Esophagus mucosa (tissue), 1 donor: ENCODE measurements at places on chromosomes 4 and X. TPM values are rescaled to one million over a fixed set of nuclear protein-coding genes. Genes with fewer than 3 reads are reported as not detected.

The CLDN24 gene
- total RNA-seq, result 1.2 TPM

The FGFBP2 gene
- total RNA-seq, result not detected

DNA sequence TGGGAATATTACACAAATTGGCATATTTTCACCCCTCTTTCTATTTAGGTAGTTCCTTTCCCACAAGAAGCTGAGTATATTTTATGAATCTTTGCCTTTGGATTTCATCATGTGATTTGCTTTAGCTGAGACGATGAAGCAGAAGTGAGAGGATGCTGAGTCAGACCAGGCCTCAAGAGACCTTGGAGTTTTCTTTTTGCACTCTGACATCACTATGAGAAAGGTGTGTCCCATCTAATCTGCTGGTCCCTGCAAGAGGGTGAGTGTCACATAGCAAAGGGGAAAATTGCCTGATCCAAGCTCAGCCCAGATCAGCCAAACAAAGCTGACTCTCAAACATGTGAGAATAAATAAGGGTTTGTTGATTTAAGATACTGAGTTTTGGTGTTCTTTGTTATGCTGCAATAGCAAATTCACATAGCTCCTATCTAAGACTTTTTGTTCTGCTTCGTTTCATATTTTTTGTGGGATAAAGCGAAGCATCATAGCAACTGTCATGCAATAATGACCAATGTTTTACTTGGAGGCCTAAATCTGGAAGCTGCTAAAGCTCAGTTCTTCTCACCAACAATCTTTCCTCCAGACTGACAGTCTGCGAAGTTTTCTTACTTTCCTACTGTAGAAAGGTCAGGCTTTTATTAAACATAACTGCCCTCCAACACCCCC, 176.9 kb downstream of the PDHA2 start:
- no peak for ATAC-seq

DNA sequence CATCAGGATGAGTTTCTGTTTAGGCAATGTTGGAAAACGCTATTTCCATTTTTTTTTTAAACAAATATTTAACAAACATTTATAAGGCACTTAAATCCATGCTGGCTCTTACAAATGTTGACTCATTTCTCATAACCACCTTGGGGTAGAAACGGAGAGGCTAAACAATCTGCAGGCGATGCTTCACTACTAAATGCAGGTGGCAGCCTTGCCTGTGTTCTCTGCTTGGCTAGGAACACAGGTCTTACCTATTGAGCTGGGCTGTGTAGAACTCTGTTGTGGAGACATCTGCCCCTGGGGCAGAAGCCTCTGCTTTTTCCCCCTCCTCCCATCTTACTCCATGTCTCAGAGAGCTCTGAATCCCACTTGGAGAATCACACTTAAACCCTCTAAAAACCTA, 1.4 kb upstream of the CXCL1 start:
- peak; percentile 63 for ATAC-seq

The VAMP7 gene
- total RNA-seq, result 24.5 TPM

The USP26 gene
- total RNA-seq, result not detected

DNA sequence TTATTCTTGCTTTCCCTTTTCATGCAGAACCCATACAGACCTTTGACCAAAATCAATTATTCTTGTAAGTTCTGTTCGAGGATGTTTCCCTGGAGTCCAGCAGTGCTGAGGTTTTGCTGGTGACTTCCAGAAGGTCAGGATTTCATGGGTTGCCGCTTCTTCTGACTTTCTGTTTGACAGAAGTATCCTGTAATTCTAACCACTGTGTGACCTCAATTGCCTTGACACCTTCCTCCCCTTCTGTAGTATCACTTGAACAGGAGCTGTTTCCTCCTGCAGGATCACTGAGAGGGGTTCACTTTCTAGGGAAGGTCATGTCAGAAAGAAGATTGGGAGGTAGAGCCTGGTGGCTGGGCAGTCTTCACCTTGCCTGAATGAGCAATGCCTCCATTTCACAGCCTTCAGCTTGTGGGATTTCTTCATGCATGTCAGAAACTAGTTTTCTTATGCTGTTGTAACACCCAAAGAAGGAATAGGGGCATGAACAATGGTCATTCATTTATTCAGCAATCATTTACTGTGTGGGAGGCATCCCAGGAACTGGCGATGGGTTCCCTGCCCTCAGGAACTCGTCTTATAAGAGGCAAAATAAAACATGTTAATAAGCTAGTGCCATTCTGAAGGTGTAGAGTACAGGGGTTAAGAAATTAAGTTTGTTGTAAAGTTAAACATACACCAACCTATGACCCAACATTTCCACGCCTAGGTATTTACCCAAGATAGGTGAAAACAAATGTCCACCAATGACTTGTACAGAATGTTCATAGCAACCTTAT, 205.9 kb downstream of the SOWAHB start:
- no peak for ATAC-seq

The SMIM10L2A gene
- total RNA-seq, result 1.4 TPM

- no peak for ATAC-seq
Measured at GRCh38 chr4:174847801-174848427, 18.9 kb upstream of the GLRA3 start.

The GABRQ gene
- 0.72 TPM for total RNA-seq

DNA sequence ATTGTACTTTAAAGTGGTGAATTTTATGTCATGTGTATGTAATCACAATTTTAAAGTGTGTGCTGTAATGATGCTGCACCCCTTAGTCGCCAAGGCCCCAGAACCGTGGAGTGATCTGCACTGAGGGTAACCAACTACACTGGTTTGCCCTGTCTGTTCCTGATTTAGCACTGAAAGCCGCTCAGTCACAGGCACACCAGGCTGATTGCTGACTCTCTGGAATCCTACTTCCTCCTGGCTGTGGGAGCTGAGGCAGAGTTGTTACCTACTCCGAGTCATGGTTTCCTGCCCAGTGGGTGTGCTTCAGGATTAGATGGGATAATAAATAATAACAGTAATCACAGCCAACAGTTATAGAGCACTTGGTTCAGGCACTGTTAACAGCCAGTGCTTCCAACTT, 645.4 kb downstream of the BCOR start:
- peak; percentile 62 for ATAC-seq

The CDKN2AIP gene
- 17.8 TPM for total RNA-seq

GRCh38 chrX:39650768-39651347, 446.9 kb downstream of the BCOR start:
- ATAC-seq, result no peak

GRCh38 chr4:175657571-175657970, 154.5 kb downstream of the GPM6A start:
- no peak for ATAC-seq

- peak; percentile 95 for ATAC-seq
Measured at GRCh38 chrX:13899607-13900006, 82.7 kb upstream of the GPM6B start.

GRCh38 chr4:44908565-44908964, 182.2 kb upstream of the GNPDA2 start:
- ATAC-seq, result no peak

DNA sequence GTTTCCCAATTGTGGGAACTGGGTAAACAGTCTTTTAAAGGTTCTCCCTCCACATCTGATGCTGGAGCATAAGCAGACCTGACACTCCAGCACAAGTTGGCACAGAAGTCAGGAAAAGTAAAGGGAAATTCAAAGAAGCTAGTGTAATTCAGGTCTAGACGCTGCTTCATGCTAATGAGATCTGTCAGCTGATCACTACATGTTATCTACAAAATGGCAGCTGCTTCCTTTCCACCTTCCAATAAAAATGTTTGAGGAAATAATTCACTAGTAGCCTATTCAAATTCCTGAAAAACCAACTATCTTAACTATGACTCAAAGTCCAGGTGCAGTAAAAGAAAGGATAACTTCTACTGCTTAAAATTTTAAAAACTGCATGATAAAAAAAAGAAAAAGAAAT, 29.3 kb downstream of the DCAF8L2 start:
- no peak for ATAC-seq

GRCh38 chrX:11196476-11196875, 85.3 kb downstream of the HCCS start:
- no peak for ATAC-seq

The NXF2 gene
- not detected for total RNA-seq

- no peak for ATAC-seq
Measured at GRCh38 chr4:18192901-18193300, 171.3 kb upstream of the LCORL start.

The EGF gene
- total RNA-seq, result 0.24 TPM

GRCh38 chrX:49610718-49611310, 12.0 kb downstream of the GAGE1 start:
- no peak for ATAC-seq

DNA sequence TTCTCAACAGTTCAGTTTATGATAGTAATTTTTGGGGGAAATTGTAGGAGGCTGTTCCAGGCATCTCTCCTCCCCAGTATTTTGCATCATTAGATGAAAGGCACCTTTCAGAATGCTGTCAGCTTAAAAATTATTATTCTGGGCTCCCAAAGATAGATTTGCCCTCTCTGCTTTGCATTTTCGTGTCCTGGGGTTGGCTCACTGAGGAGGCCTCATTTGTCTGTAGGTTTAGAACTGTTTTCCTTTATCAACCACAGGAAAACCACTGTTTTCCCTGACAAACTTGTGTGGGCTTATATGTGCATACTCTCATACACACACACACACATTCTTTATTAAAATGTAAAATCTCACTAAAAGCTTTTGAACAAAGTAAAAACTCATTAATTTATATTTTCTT, 197.2 kb upstream of the VCX3A start:
- no peak for ATAC-seq

DNA sequence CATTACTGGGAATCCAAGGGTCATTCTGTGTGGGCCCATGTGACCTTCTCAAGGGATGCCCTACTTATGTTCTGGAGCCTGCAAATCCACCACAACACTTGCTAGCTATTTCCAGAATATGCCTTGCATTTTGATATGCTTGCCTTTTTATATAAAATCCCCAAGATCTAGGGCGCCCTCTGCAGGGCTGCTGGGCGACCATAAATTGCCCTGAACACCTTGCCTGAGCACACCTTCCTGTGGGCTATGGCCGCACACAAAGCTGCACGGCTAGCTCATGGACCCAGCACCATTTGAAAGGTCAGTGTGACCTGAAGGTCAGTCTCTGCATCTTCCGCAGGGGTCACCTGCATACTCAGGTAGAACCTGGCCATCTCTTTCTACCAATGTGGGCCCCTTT, 311.7 kb downstream of the NLGN4X start:
- no peak for ATAC-seq

DNA sequence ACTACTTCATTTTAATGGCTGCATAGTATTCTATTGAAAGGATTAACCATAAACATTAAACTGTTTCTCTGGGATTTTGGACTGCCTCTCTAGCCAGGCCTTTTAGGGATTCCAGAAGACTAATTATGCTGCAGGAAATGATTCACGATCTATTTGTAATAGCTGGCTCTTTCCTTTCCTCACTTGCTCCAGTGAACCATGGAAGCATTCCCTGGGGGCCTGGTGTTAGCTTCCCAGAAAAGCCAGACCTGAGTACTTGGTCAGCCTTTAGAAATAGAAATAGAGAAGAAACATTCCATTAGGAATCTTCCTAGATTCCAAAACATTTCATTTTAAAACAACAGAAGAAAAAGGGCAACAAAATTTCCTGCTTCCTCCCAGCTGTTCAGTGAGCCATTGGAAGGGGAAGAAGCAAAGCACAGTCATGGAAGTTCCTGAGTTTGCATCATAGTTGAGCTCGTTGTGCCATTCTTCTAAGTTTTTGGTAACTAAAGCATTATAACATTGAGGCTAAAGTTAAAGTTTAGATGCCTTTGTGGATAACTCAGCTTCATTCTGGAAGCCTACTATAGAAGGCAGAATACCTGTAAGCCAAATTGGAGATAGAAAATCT, 83.5 kb downstream of the NPNT start:
- ATAC-seq, result peak; percentile 43

GRCh38 chr4:8641256-8641655, 48.7 kb downstream of the CPZ start:
- no peak for ATAC-seq

The GATA1 gene
- total RNA-seq, result not detected

GRCh38 chrX:154000051-154000450, 19.7 kb downstream of the IRAK1 start:
- ATAC-seq, result peak; percentile 91

DNA sequence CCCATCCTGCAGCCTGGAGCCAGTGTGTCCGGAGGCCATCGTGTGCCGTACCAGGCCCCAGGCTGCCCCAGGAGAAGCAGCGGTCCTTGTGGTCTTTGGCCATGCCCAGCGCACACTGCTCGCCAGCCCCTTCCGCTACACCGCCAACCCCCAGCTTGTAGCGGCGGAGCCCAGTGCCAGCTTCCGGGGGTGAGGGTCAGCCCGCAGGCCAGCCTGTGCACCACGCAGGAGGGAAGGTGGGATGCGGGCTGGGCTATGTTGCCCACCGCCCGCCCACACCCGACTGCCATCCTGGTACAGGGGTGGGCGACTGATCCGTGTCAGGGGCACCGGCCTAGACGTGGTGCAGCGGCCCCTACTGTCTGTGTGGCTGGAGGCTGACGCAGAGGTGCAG, 7.6 kb upstream of the SRPK3 start:
- ATAC-seq, result no peak

DNA sequence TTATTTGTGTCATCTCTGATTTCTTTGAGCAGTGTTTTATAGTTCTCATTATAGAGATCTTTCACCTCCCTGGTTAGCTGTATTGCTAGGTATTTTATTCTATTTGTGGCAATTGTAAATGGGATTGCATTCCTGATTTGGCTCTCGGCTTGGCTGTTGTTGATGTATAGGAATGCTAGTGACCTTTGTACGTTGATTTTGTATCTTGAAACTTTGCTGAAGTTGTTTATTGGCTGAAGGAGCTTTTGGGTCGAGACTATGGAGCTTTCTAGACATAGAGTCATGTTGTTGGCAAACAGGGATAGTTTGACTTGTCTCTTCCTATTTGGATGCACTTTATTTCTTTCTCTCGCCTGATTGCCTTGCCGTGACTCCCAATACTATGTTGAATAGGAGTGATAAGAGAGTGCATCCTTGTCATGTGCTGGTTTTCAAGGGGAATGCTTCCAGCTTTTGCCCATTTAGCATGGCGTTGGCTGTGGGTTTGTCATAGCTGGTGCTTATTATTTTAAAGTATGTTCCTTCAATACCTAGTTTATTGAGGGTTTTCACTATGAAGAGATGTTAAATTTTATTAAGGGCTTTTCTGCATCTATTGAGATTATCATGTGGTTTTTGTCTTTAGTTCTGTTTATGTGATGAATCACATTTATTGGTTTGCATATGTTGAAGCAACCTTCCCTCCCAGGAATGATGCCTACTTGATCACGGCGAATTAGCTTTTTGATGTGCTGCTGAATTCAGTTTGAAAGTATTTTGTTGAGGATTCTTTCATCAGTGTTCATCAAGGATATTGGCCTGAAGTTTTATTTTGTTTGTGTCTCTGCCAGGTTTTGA, 72.7 kb upstream of the BOD1L1 start:
- ATAC-seq, result no peak

The ARHGEF6 gene
- total RNA-seq, result 1.2 TPM

The PLS3 gene
- 145 TPM for total RNA-seq

GRCh38 chr4:108371282-108371681, 202.6 kb upstream of the LEF1 start:
- ATAC-seq, result no peak

DNA sequence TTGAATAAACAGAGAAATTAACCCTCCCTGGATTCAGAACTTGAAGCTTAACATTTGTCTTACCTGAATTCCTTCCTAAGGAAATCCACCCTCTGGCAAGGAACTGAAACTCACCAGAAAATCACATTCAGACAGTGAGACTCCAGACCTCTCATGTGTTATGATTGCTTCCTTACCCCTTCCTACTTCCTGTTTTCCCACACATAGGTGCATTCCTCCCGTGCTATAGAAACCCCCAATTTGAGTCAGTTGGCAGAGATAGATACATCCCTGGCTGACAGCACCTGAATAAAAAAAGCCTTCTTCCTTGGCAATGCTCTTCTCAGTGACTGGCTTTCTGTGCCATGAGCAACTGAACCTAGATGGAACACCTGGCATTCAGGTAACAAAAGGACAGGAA, 157.0 kb upstream of the SMIM31 start:
- ATAC-seq, result no peak

- no peak for ATAC-seq
Measured at GRCh38 chrX:107738768-107739167, 36.8 kb downstream of the TSC22D3 start.
